Panc1 (cell line): ENCODE measurements at places on chromosomes 6 and 20. TPM values are rescaled to one million over a fixed set of nuclear protein-coding genes. Genes with fewer than 3 reads are reported as not detected.

The SULF2 gene
- total RNA-seq: 1.4 TPM

The C20orf144 gene
- total RNA-seq: not detected

The BTNL2 gene
- not detected for total RNA-seq

The CHRNA4 gene
- total RNA-seq: 2.4 TPM

The HLA-DOB gene
- total RNA-seq: 0.39 TPM

The BCLAF1 gene
- 151 TPM for total RNA-seq

The TMEM63B gene
- total RNA-seq: 54.1 TPM

The RBM12 gene
- total RNA-seq: 100 TPM

The ENPP5 gene
- not detected for total RNA-seq

The CST4 gene
- total RNA-seq: not detected

The RGS17 gene
- total RNA-seq: 8.7 TPM

The HBS1L gene
- total RNA-seq: 79.2 TPM

The MACROD2 gene
- 1.2 TPM for total RNA-seq
